ENCODE measurements at places on chromosomes 16 and 17.

DNA sequence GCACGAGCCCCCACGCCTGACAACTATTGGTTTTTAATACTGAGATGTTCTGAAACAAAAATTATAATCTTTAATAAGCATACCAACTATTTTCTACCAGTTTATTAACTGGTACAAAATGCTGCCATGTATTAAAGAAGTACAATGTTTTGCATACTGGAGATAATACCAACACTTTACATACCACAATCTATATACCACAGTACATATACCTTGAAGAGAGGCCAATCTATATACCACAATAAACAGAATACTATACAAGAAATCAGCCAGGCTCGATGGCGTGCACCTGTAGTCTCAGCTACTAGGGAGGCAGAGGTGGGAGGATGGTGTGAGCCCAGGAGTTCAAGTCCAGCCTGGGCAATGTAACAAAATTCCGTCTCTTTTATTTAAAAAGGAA is 9.9 kb downstream of the GPATCH8 start:
- DNase-seq, result no peak

DNA sequence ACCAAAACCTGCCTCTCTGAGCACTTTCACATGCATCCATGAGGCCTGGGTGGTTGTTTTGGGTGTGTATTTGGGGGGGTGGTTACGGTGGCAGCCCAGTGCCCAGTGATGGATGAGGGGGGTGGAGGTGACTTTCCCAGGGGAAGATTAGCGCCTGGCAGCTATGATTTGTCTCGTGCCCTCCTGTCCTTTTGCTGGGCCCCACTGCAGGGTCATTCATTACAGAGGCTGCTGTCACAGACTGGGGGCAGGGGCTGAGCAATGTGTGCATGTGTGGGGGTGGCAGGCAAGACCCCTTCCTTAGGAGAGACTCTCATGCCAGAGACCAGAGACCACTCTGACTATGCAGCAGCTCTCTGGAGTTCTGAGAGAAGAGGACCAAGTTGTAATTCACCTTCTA is 93.7 kb downstream of the MRM1 start:
- DNase-seq, result no peak

DNA sequence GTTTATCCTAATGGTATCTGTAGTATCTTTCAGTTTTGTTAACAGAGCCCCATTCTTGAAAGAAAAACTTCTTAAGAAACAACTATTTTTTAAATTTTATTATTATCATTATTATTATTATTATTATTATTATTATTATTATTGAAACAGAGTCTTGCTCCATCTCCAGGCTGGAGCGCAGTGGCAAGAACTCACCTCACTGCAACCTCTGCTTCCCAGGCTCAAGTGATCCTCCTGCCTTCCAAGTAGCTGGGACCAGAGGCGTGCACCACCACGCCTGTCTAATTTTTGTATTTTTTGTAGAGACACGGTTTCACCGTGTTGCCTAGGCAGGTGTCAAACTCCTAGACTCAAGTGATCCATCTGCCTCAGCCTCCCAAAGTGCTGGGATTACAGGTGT is 23.4 kb downstream of the SUPT6H start:
- no peak for DNase-seq

DNA sequence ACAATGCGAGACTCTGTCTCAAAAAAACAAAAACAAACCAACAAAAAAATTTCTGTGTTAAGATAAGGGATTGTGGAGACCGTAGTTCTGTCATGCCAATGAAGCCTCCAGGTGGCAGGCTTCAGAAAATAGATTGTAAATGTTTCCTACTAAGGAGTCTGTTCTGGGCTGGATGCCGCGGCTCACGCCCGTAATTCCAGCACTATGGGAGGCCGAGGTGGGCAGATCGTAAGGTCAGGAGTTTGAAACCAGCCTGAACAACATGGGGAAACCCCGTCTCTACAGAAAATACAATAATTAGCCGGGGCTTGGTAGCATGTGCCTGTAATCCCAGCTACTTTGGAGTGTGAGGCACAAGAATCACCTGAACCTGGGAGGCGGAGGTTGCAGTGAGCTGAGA is 4.4 kb upstream of the SNX29 start:
- no peak for DNase-seq

DNA sequence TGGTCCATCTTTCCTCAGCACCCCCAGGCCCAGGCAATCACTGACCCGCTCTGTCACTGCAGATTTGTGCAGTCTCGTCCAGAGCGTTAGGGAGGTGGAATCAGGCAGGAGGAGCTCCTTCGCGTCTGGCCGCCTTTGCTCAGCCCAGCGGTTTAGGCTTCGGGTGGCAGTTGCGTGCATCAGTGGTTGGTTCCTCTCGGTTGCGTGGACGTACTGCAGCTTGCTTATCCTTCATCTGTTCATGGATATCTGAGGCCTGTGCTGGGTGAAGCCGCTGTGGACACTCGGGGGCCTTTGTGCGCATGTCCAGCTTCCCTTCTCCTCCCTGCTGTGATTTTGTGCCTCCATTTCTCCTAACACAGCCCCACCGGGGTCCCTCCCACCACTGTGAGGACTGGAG is 4.7 kb upstream of the P2RX1 start:
- DNase-seq, result no peak

- DNase-seq, result no peak
Measured at GRCh38 chr16:70703041-70703834, 17.4 kb upstream of the MTSS2 start.

GRCh38 chr16:23640615-23640930 is 537 bp downstream of the PALB2 start:
- DNase-seq, result no peak

DNA sequence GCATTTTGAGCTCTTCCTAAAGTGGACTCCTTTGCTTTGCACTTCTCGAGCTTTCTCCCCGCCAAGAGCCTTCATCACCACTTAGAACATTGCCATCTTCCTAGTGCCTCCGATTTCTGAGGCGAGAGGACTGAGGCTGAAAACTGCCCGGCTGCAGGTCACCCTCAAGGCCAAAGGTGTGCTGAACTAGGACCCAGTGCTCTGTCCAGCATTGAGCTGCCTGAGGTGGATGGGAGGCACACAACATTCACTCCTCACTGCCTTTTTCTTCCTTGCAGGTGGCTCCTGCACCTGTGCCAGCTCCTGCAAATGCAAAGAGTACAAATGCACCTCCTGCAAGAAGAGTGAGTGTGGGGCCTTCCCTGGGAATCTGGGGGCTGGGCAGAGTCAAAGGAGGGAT is 5.4 kb downstream of the MT1A start:
- no peak for DNase-seq

GRCh38 chr16:73848993-73849392 is 447.6 kb upstream of the PSMD7 start:
- DNase-seq, result no peak

DNA sequence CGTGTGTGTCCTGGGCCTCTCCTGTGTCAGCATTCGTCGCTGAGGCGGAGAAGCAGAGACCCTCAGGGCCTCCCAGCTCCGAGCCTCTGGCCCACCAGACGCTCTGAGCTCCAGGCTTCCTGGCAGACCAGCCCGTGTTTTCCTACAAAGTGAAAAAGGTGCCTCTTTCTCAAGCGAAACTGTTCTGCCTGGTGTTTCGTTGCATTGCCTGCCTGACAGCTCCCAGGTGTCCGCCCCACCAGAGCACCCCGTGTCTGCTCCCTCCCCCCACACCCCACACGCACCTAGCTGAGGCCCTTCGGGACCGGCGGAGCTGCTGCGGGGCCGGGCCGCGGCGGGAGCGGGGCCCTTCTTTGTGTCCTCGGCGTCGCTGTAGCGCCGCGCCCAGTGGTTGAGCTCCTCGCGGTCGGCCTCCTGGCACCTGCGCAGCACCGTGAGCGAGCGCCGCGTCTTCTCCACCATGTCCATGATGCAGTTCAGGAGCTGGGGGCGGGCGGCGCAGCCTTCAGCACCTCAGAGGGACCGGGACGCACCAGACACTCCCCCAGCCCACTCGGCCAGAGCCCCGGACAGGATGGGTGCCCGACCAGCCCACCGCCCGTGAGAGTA is 14.7 kb upstream of the PABPN1L start:
- no peak for DNase-seq

DNA sequence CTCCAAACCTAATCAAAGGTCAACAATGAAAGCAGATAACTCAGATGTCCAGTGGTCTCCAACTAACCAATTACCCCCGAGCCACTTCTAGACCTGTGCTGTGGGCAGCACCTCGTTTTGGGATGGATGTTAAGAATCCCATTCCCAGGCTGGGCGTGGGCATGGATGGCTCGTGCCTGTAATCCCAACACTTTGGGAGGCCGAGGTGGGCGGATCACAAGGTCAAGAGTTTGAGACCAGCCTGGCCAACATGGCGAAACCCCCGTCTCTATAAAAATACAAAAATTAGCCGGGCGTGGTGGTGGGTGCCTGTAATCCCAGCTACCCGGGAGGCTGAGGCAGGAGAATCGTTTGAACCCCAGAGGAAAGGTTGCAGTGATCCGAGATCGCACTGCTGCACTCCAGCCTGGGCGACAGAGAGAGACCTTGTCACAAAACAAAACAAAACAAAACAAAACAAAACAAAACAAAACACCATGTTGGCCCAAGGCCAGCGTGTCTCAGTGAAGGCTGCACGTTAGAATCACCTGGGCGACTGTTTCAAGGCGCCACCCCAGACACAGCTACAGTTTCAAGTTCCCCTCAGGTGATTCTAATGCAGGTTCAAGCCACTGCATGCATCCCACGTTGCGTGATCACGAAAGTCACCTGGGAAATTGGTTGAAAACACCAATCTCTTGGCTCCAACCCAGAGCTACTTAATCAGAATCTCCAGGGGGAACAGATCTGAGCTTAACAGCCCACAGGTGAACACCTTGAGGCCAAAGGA is 21.3 kb downstream of the COX4I1 start:
- DNase-seq, result no peak

DNA sequence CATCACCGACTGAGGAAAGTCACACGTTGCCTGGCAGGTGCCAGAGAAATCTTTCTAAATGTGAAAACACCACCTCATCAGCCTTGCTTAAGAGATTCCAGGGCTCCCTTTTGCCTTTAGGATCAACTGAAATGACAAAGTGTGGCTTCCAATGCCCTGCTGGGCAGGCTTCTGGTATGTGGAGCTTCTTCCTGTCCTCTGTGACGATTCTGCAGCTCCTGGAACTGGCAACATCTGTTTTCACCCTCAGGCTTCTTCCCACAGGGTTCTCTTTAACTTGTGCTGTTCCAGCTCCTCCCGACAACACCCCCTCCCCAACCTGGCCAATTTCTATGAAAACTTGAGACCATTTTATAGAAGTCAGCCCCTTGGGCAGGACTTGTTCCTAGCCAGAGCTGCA is 4.8 kb upstream of the ZDHHC1 start:
- no peak for DNase-seq

- DNase-seq, result no peak
Measured at GRCh38 chr16:6375465-6376075, 957.1 kb upstream of the RBFOX1 start.

GRCh38 chr17:57890857-57891232 is 41.0 kb upstream of the MRPS23 start:
- no peak for DNase-seq

- DNase-seq, result no peak
Measured at GRCh38 chr17:20952183-20952582, 90.6 kb downstream of the USP22 start.

DNA sequence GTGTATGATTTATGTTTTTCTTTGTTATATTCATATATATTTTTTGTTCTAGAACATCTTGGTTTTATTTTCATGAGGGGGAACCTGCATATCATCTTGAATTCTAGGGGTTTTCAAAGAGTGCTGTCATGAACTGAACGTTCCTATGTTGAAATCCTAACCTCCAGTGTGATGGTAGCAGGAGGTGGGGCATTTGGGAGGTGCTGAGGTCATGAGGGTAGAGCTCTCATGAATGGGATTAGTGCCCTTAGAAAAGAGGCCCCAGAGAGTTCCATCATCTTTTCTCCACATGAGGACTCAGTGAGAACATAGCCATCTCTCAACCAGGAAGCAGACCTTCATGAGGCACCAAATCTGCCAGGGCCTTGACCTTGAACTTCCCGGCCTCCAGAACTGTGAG is 34.6 kb upstream of the CCDC182 start:
- DNase-seq, result no peak

GRCh38 chr16:12837291-12837690 is 33.6 kb upstream of the CPPED1 start:
- DNase-seq, result no peak

All from RWPE2 (cell line).